HS-5 (cell line): ENCODE measurements at places on chromosomes 1 and 21.

- DNase-seq: no peak
These were observed 15.7 kb upstream of the FGR start for GRCh38 chr1:27650539-27651175.

DNA sequence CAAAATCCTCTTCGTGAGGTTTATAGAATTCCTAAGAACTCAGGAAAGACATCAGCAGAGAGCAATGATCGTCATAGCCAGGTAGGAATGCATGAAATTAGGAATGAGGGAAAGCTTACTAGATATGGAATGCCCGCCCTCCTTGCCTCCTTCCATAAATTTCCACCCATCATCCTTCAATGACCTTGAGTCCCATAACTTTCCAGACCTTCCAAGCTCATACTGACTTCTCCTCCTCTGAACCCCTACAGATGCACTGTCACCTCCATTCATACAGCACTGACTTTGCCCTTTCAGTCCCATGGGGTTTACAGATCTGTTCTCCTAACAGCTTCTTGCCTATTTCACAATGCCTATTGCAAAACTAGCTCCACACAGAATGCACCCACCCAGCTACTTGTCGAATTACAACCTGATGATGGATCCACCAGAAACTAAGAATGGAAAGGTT lies 23.8 kb upstream of the PPP1R15B start:
- no peak for DNase-seq

DNA sequence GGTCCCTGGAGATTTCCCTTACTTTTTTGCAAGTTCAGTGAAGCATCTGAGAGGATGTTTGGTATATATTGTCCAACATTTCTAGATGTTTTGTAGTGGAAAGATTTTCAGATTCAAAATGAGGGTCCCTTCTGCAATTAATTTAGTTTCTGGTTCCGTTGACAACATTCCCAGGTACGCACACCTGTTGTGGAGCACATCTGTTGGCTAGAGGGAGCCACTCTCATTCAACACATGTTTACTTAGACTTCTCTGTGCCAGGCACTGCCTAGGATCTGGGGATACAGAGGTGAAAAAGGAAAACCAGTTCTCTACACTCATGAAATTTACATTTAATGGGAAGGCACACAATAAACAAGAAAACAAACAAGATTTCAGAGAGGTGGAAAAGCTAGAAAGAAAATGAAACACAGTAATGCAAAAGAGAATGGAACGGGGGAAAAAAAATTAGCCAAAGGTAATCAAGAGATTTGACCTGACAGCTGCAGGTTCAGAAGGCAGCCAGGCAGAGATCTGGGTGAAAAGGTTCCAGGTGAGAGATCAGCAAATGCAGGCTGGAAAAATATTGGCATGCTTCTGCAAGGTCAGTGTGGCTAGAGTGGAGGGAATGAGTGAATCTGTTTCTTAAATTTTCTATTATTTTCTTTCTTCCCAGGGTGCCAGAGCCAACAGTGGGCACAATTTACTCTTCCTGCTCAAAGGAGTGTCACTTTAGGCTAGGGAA lies 48.4 kb upstream of the KAZN start:
- no peak for DNase-seq

GRCh38 chr1:55716610-55717009 lies 501.4 kb upstream of the USP24 start:
- no peak for DNase-seq

DNA sequence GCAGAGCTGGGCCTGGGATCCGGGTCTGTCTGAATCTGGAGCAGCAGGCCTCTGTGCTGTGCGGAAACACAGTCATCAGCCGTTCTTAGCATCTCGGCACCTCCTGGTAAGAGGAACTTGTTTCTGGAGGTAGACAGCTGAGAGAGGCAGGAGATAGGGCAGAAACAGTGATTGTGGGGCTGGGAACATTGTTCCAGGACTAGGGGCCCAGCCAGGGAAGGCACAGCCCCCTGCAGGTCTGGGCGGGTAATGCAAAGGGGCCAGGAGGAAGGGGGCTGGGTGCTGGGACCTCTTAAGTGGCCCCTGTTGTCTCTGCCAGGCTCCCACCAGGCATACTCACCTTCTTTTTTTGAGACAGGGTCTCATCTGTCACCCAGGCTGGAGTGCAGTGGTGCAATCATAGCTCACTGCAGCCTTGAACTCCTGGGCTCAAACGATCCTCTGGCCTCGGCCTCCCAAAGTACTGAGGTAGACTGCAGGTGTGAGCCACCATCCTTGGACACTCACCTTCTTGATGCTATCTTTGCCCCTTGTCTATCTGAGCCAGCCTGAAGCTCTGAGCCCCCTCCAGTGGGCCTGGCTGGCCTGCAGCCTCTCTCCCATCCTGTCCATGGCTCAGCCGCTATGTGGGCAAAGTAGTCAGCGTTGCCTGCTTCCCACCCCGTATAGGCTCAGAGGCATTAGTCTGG lies 134.3 kb upstream of the ZBTB40 start:
- no peak for DNase-seq

GRCh38 chr1:203059485-203059884 lies 26.3 kb downstream of the MYOG start:
- DNase-seq: no peak

DNA sequence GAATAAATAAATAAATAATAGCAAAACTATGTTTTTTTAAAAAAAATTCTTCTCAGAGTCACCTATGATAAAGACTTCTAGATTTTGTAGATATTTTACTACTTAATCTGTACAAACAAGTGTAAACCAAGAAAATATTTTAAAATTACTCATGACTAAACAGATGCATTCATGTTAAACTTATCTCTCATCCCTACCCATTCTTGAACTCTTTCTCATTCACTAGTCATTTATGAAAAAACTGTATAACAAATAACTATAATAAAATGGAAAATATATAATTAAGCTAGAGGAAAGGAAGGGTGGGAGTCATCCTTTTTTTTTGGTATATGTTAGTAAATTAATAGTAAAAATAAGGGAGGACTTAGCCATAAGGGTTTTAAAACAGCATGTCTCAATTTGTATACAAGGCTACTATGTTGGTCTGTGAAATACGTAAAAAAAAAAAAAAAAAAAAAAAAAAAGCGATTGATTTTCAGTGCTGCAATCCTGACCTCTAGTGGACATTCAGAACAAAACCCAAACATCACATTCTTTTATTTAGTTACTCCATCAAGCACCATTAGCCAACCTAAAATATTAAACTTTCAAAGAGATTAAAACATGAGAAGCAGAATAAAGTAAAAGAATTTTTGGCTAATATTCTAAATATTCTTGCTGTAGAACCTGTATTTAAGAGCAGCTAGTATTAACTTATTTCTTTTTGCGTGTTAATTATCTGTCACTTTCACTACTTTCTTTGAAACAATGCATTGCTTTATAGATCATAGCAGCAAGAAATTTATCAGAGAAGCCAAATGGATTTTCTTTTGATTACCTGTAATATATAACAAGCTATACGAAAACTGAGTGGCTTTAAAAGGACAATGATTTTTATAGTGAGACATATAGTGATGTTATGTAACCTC lies 255.8 kb upstream of the CACYBP start:
- peak; percentile 29 for DNase-seq

DNA sequence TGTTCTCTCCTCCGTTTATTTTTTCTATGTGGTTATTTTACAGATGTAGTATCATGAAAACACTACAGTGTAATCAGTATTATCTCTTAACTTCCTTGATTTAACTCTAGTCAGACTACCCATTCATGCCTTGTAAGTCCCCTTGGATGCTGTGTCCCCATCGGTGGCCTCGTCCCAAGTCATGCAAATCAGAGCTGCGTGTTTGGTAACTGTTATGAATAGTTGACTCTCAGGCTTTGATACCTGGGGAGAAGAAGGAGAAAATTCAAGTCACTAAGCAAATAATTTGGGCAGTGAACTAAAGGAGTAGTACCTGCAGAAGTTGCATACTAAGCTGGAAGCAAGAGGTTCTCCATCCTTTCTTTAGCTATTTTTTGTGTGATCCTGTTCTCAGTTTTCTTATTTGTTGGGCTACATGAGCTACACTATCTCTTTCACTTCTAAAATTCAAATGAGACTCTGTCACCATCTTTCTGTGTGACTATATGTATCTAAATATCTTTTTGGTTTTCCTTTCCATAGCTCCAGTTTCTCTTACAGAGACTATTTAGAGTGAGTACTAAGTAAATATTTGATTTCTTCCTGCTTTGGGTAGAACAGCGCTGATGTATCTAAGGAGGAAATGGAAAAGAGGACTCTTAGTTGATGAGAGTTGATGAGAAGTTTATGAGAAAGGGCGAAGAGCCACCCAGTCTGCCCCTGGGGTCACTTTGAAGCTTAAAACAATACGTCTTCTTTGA lies 50.9 kb downstream of the VANGL2 start:
- no peak for DNase-seq

DNA sequence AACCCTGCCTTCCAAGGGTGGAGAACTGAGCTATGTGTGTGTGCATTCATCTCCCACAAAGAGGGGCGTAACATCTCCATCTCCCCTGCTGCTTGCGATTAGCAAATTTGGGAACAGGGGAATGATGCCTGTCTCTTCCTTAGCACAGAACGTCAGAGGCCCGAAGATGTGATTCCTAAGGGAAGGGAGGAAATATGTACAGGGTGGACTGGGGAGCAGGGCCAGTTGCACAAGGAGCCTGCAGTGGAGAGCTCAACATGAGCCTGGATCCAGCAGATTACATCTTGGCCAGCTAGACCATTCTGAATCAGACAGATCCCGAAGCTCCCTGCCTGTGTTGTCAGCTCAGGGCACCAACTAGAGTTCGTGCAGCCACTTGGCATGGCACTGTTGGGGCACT lies 118.1 kb downstream of the NGF start:
- no peak for DNase-seq

DNA sequence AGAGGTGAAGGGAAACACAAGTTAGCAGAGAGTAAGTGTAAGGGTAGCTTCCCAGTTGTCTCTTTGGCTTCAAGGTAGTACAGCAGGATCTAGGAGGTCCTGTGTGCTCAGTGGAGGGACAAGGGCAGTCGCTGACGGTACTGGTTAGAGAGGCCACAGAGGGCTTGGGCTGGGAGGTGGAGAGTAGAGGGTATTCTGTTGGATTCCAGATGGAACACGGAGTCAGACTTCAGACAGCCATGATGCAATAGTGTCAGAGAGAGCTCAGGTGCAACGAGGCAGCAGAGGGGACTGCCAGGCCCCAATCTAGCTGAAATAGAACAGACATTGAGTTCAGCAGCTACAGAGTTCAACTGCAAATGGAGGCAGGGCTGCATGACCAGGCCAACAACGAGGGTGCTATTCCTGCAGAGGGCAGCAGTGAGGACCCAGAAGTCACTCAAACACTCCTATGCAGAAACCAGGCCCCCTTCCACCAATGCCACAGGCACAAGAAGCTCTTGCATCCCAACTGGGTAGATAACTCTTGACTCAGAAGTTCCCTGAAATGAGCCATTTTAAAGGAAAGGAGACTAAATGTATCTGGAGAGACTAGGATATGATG lies 325.0 kb upstream of the ESRRG start:
- DNase-seq: no peak

DNA sequence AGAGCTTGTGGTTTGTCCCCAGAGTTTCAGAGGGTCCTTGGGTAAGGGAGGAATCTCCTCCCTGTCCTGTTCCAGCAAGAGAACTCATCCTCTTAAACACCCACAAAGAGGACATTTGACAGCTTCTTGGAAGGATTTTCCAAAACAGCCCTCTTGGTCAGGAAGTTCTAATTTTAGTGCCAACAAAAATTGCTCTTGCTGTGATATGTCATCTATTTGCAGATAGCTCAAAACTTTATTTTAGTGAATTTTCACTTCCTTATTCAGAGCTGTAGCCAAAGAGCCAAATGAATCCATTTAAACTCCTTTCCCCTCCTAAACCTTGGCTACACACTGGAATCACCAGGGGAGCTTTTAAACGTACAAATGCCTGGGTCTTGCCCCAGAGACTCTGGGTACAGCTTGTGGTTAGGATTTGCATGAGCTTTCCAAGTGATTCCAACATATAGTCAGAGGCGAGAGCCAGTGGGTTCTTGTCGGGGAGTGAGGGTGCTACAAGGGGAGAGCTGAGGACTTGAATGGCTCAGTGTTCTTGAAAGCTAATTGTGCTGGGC lies 11.8 kb upstream of the RASSF5 start:
- DNase-seq: no peak

DNA sequence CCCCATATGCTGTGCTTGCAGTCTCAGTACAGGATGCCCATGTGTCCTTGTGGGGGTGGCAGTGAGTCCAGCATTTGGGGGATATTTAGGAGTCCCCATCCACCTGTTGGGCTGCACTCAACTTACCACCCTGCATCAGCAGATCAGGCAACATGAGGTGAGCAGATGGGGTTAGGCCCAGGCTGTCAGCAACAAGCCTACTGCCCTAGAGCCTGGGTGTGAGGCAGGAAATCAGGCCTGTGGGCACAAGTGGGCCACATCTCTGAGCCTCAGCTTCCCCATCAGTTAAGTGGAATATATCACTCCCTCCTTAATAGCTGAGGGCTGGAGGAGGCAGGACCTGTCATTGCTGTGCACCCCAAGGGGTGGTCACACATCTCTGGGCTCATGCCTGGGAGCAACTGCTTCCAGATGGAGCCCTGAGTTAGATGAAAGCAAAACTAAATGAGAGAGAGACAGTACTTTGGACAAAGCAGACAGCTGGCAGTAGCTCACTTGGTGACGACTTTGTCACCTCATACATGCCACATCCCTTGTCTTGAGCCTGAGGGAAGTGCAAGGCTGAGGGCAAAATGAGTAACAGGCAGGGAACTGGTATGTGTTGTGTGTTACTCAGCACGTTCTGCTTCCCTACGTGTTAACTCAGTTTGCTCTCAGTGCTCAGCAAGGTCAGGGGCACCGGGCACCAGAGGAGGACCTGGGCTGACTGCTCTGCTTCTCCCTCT lies 48.4 kb downstream of the TRIM11 start:
- no peak for DNase-seq

DNA sequence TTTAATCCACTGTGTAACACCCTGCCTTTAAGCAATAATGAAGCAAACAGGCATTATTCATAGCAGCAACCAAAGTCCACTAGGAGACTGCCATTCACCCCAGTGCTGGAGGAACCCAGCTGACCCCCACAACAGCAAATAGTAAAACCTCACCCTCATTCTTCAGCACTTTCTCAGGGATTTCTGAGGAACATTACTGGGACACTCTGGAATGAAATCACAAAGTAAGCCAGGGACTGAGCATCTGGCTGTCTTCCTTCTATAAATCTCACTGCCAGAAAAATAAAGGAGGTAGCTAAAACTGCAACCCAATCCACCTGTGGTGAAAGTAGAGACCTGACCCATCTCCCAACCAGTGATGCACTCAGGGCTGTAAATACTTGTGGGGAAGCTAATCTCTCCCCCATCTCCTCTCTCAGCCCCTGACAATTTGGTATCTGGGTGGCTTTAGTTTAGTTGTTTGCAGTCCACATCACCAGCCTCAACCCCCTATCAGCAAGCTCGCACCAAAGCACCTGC lies 47.1 kb downstream of the COL6A1 start:
- DNase-seq: no peak
